HT1080 (cell line): ENCODE measurements at places on chromosomes 3 and 15. TPM values are rescaled to one million over a fixed set of nuclear protein-coding genes. Genes with fewer than 3 reads are reported as not detected.

Gene SLC6A20
- total RNA-seq: not detected in 2 replicates

Gene TGM4
- 0.03 TPM in 1 of 2 replicates, not detected in the other for total RNA-seq

Gene LTK
- total RNA-seq: 0.03 TPM in 1 of 2 replicates, not detected in the other

Gene SLC2A2
- total RNA-seq: not detected in 2 replicates

Gene ATP8B4
- 0.21 and 0.60 TPM in 2 replicates for total RNA-seq

Gene CCR9
- total RNA-seq: not detected in 2 replicates

Gene XYLB
- total RNA-seq: 11.0 and 11.6 TPM in 2 replicates

Gene ARL6IP5
- total RNA-seq: 30.1 and 43.5 TPM in 2 replicates

Gene CEMIP
- total RNA-seq: 1.7 and 2.3 TPM in 2 replicates

Gene GOLGA8G
- not detected in 2 replicates for total RNA-seq

DNA sequence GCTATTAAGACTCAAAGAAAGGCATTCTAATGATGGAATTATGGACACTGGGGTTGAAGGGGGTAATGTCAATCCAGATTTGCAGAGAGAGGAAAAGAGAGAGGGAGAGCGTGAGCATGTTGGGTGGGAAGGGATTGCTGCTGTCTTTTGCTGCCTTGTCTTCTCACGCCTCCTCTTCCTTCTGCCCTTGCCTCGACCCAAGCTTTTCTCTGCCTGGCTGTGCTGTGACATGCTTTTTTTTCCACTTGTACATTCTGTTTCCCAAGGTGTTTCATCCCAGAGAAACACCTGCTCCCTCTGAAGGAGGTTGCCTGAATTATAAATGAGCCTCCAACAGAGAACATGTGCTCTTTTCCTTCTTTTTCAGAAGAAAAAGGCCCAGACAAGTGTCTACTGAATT, 80.3 kb downstream of the BDH1 start:
- DNase-seq: no peak

DNA sequence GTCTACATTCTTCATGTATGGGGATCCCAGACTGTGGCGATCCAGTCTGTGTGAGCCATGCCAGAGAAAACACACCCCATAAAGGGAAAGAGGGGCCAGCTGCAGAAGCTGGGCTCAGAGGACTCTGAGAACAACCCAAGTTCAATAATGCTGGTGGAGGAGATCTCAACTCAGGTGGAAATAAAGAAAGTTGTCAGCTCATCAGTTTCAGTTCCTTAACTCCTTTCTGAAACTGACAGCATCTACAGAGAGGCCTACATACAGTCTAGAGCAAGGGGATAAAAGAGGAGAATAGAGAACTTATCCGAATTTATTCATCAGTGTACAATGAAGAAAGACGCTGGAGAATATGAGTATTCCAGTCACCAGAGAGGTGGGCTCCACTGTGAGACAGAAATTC, 77.0 kb downstream of the NTRK3 start:
- no peak for DNase-seq

DNA sequence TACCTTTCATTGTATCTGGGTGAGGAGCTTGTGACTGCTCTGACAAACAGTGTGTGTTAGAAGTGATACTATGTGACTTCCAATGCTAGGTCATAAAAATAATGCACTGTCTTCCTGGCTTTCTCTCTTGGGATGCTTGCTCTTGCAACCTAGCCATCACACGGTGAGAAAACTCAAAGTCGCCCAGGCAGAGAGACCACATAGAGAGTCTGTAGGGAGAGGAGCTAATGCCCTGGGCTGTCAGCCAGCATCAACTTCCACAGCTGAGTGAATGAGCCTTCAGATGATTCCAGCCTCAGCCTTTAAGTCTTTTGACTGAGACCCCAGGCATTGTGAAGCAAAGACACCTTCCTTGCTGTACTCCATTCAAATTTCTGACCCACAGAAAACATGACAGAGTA, 220.6 kb upstream of the SGO1 start:
- peak; percentile 47 for DNase-seq

DNA sequence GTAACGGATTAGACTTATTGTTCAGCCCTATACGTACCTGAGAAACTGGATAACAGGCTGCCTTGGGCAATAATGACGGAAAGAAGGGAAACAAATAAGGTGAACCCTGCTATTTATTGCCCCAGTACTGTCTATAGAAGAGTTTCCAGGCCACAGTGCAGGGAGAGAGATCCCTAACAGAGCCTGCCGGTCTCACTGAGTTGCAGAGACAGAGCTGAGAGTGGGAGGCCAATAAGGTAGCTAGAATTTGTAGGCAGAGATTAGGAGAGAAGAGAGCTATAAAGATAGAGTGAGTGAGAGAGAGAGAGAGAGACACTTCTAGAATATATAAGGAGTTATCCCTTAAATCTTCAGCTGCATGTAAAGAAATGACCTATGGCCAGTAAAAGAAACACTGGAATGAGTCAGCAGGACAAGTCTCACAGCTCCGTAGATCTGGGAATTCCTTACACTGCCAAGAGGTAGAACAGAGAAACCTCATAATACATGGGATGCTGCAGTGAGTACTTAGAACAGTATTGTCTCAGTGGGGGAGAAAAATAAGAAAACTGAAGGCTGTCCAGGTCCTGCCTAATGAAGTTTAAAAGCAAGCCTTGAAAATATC, 51.8 kb downstream of the ST3GAL6 start:
- peak; percentile 56 for DNase-seq

DNA sequence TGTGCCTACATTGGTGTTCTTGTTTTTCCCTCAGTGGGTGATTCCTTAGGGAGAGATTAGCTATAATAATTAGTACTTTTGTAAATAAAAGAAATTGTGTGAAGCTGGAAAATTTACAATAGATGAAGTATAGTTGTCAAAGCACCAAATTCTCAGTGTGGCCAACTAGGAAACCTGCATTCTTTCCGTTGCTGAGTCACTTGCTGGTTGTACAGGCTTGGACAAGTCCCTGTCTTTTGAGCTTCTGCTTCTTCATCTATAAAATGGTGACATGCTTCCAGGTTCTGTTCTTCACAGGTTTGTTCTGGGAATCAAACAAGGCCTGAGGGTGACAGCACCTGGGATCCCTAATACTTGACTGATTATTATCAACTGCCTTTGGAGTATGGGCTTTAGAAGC, 184.1 kb upstream of the HES1 start:
- DNase-seq: no peak

- DNase-seq: no peak
These were observed 954 bp downstream of the CLDN11 start for GRCh38 chr3:170419557-170420087.

GRCh38 chr15:33503681-33504080, 192.9 kb downstream of the RYR3 start:
- DNase-seq: no peak

DNA sequence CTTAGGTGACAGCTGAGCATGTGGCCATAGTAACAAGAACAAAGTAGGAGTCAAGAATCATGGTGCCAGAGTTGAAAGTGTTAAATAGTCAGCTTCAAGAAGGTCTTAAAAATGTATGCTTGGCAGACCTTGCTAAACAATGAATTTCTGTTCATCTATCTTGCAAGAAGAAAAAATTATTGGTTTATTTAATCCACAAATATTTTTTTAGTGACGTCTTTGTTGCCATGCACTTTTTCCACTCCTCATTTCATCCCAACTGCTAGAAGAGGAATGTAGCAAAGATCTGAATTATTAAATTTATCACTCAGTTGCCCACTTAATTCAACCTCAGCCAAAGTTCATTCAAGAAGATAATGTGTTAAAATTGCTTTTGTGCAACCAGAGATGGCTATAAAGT, 3.2 kb upstream of the SLC4A7 start:
- DNase-seq: no peak

GRCh38 chr3:94172695-94173310, 109.9 kb downstream of the NSUN3 start:
- DNase-seq: no peak

DNA sequence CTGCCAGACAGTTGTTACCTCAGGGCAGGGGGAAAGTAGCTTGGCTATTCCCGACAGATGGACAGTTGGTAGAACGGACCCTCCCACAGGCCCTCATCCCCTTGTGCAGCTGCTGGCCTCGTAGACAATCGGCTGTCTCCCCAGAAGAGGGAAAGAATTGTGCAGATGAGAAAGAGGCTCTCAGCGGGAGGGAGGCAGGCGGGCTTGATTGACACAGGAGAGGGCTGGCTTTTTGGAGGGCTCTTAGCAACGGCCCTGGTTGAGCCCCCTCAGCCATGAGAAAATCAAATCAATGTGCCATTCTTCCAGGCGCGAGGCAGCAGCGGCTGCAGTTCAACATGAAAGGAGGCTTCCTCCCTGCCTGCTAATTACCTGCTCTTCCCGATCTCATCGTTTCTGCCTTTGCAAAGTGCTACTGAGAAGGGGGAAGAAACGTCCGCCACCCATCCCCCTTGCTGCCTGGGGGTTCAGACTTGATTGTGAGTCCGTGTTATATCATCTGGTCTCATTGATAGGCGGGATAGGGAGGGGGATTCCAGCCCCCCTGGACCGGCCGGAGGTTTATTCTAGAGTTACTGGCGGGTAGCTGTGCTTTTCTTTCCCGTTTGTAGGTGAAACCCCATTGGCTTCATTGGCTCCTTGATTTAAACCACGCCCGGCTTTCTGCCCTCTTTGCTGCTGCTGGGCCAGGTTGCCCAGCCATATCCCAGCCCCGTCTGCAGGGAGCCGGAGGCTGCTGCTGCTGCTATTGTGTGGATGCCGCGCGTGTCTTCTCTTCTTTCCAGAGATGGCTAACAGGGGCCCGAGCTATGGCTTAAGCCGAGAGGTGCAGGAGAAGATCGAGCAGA, at the start of gene TAGLN3:
Gene TAGLN3, plus strand, starts transcription at position 287 of the 848 bp plus-strand sequence. Its CDS starts 501 bp downstream, at position 788.
- DNase-seq: peak; percentile 53

- peak; percentile 21 for DNase-seq
These were observed 139.7 kb upstream of the CPNE4 start for GRCh38 chr3:132174500-132174899.

- DNase-seq: no peak
These were observed 132.9 kb downstream of the TPRA1 start for GRCh38 chr3:127457546-127458145.

DNA sequence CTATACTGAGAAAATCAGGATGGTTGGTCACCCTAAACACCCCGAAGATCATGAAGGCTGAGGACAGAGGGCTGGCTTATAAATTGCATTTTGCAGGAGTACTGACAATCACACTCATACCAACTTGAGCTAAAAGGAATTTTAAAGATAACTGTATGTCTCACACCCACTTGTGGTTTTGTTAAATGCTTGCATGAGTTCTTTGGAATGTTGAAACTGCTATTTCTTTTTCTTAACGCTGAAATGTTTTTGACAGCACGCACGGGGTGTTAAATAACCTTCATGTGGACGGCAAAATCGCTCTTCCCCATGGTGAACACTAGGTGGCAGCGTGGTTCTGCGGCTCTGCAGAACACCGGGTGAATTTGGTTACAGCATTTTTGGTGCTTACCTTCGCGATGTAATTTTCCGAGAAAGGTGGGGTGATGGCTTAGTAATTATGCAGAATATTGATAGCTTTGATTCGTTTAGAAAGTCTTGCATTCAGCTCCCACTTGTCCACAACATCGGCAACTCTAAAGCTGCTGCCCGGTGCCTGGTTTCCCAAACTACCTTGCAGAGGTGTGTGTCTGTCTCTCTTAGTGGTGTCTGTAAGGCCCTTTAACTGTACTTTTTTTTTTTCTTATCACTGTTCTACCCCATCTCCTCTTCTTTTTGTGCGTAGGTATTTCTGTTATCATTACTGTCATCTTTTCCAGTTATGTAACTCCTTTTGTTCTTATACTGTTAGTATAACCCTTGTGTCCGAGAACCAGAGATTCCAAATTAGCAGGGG, 51.7 kb downstream of the ARNT2 start:
- peak; percentile 75 for DNase-seq

DNA sequence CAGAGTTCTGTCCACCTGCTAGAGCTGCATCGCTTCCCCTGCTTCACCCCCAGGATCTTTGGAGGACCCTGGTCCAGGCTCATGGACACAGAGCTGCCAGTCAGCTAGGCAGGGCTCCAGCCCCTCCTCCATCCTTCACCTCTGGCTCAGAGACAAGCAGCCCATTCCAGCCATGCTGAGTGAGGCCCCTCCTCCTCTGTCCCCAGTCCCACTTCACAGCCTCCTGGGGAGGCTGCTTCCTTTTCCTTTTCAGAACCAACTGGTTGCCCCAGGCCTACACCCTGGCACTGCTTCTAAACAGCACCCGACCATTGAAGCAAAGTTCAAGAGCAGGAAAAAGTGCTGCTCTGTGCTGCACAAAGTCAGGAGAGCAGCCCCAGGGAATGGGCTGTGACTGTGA, 22.2 kb downstream of the IQSEC1 start:
- no peak for DNase-seq

- no peak for DNase-seq
These were observed 875 bp upstream of the HLTF start for GRCh38 chr3:149087208-149087607.

- no peak for DNase-seq
These were observed 69.7 kb upstream of the POMGNT2 start for GRCh38 chr3:43175541-43175940.

DNA sequence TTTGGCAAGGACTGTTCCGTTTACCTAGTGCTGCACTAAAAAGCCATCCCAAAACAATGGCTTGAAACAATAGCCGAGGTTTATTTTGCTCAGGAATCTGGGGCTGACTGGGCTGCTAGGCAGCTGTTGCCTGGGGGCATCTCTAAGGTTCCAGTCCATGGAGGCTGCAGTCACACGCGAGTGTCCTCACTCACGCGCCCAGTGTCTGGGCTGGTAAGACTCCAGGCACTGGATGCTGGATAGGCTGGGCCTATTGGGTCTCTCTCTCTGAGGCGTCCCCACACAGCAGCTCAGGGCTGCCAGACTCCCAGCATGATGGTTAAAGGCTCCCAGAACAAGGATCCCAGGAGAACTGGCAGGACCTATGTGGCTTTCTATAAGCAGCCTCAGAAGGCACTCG, 34.2 kb downstream of the ALS2CL start:
- DNase-seq: no peak
